Fibroblast of mammary gland (primary cell): ENCODE measurements at places on chromosomes 2 and 18.

GRCh38 chr18:58025733-58026132 is 18.3 kb upstream of the NEDD4L start:
- DNase-seq: peak; percentile 72

DNA sequence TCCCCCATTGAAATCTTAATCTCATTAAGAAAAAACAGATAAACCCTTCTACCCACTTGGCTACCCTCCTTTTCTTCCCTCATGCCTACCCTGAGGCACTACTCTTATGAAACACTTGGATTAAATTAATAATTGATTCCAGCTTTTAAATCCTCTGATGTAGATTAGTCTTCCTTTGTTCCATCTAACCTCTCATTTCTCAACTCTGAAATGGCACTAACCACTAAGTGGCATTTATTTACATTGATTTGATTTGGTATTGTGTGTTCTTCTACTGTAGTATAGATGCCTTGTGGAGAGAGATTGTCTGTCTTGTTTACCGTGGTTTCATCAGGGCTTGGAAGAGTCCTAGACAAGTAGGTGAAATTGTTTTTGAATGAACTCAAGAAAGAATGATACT is 26.7 kb downstream of the ITGA4 start:
- DNase-seq: no peak

- DNase-seq: no peak
Measured at GRCh38 chr2:235780401-235780800, 286.6 kb downstream of the AGAP1 start.

DNA sequence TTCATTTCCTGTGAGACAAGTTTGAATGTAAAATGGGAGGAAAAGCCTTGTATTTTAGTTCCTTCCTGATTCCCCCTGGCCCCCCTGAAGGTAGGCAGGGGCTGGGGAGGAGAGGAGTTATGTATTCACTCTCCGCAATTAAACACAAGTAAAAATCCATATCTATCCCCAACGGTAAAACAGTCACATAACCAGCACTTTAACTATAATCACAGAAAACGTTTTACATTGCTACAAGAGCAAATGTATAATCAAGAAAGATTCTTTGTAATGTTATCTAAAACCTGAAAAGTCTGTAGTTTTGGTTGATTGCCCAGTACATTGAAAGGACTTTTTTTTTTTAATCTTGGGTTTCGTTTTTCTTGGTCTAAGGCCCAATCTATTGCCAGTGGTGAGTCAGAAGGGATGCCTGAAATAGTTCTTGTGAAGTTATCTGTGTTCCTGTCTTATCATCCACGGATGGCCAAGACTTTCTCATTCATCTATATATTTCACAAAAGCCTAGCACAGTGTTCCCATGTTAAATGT is 34.5 kb upstream of the CCNYL1 start:
- DNase-seq: peak; percentile 73

- DNase-seq: no peak
Measured at GRCh38 chr2:61970807-61971556, 65.5 kb downstream of the COMMD1 start.

DNA sequence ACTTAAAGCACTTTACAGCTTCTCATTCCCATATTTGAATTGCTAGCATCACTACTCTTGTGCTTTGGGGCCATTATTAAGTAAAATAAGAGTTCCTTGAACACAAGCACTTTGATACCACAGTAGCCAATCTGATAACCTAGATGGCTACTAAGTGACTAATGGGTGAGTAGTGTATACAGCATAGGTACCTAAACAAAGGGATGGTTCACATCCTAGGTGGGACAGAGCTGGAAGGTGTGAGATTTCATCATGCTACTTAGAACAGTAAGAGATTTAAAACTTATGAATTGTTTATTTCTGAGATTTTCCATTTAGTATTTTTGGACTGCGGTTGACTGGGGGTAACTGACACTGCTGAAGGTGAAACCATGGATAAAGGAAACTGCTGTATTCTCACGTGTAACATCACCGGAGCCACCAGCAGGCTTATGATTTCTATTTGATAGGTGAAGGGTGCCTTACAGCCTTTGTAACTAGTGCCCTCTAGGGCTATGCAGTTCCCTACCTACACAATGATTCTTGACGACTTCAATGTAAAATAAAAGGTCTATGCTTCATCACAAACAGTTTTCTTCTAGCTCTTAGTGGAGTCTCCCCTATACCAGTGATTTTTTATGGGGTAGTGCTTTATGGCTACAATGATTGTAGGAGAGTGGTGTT is 22.1 kb upstream of the CRIM1 start:
- no peak for DNase-seq

DNA sequence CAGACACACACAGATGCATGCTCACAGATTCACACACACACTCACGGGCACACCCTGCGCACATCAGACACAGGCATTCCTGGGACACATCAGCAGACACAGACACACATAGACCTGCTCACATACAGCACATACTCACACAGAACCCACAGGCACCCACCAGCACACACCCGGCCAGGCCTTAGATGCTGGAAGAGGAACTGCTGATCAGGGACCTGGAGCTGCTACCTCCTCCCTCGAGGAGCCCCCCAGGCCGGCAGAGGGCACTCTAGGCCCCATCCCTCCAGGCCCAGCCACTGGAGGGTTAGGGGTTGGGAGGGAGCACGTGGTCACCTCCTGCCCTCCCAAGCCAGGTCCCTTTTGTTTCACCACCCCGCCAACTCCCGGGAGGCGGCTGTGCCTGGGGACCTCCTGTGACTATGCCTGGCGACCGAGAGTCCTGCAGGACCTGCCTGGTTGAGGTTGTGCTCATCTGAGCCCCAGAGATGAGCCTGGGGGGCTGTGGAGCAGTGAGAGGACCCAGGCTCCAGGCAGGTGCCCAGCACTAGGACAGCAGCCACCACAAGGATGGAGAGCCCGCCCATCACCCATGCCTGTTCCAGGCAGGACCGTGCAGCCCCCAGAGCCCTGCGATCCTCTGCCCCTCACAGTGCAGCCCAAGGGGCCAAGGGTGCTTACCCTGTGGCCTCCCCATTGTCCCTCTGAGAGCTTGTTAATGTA is 21.0 kb upstream of the PTMA start:
- DNase-seq: peak; percentile 46

GRCh38 chr2:160408173-160408958 is 85.2 kb downstream of the RBMS1 start:
- DNase-seq: no peak

GRCh38 chr2:239948100-239948881 is 76.9 kb downstream of the NDUFA10 start:
- DNase-seq: no peak

DNA sequence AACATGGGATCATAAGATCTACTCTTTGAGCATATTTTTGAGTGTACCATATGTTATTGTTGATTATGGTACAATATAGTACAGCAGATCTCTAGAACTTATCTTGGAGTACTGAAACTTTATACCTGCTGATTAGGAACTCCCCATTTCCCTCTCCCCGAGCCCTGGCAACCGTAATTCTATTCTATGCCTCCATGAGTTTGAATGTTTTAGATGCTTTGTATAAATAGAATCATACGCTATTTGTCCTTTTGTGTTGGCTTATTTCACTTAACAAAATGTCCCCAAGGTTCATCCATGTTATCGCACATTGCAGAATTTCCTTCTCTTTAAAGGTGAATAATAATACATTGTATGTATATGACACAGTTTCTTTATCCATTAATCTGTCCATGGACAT is 117.2 kb downstream of the PTPRM start:
- no peak for DNase-seq

DNA sequence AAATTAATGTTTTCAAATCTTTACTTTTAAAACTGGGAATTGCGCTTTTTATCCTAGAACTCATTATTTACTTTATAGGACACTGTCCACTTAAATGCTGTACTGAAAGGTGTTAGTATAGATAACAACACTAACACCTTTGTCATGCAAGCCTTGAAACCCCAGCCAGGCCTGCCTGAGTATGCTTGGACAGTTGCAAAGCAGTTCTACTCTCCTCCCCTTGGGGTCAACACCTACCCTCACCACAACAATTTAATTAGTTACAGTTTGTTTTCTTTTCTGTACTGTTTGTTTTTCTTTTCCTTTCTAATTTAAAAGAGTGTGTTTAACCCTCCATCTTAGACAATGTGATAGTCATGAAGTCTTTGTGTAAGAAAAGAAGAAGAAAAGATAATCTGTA is 18.9 kb upstream of the FAM98A start:
- DNase-seq: no peak

DNA sequence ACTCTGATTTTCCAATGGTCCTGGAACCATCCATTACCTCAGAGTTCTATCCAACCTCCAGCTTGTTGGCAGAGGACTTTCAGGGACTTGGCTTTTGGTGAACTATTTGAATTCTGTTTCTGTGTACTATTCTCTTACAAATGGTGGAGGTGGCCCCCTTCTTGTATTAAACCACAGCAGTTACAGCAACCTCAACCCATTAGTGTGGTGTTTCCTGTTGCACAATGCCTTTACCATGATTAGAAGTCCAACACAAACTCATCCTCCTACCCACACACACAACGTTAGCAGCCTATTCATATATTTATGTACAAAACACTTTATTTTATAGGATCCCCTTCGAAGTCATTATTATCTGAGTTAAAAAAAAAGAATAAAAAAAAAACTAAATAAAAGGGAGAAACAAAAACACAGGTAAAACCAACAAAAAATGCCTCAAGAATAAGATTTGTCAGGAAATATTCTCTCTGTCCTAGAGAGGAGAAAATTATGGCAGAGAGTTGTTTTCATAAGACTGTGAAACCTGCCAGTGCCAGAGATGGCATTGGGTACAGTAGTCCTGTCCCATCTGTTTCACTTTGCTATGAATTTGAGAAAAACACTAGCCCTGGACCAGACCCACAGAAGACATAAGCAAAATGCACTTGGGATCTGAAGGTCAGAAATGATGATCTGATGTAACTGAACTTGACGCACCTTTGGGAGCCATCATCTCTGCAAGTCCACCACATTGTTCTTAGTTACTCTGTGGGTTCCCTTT is 1896.0 kb upstream of the PIK3C3 start:
- DNase-seq: no peak

DNA sequence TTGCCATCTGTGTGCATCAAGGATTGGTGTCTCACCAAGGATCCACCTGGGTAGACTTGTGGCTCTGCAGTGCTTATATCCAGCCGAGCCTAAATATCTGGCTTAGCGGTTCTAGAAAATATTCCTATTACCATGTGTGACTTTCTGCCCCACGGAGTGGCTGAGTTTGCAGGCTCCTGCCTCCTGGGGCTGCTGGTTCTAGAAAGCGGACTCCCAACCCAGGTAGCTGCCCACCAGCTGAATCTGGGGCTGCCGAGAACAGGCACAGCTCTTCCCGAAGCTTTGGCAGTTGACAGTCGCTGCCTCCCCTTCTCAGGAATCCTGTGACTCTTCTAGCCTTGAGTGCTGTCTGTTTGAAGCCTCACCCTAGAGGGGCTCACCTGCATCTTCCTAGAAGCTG is 104.6 kb downstream of the TPGS2 start:
- DNase-seq: no peak

DNA sequence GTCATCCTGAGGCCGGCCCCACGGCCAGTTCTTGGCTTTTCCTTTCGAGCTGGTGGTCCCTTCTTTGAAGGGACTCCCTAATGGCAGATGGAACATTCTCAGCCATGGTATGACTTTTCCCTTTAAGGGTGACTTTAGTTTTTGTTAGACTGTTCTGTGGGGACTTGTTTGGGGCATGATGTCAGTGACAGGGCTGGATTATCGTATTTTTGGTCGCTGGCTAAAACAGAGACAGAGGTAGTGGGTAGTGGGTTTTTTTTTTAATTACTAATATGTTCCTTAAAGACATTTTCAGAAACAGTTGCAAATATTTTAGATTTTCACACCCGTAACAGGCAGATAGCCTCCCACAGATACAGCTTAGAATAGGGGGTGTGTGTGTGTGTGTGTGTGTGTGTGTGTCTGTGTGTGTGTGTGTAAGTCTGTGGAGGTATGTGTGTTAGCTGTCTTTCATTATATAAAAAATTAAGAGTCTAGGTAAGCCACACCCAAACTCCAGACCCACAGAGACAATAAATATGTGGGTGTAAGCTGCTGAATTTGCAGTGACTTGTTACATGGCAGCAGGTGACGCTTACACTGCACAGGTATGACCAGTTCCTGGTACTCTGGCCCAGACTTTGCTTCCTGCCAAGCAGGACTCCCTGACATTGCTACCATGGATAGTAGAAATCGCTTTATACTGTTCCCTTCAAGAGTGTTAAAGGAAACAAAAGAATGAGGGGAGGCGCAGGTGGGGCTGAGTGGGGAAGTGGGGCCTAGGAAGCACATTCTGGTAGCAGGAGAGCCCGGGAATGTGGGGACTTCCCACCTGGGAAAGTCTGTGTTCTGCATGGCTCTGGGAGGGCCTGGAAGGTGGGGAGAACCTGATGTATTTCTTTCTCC is 20.9 kb downstream of the NCK2 start:
- DNase-seq: no peak

GRCh38 chr2:38708900-38709566 is 42.1 kb downstream of the SRSF7 start:
- no peak for DNase-seq

DNA sequence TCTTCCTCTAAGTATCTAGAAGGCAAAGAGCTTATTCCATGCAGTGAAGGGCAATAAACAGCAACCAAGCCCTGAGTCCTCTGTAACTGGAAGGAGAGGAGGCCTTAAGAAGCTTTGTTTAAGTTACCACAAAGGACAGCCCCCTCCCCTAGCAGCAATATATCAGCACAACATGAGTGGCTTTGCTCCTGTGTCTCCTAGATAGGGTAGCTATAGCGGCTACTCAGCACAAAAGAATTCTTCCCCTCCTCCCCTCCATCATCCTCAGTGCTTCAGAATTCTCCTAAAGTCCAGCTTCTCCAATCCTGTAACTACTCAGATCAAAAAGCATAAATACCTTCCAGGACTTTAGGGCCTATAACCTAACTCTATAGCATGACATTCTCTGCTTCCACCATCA is 16.5 kb downstream of the SUMO1 start:
- no peak for DNase-seq

- DNase-seq: no peak
Measured at GRCh38 chr18:35137632-35138031, 96.4 kb downstream of the MAPRE2 start.

- no peak for DNase-seq
Measured at GRCh38 chr2:170236680-170237047, 58.7 kb downstream of the MYO3B start.

- DNase-seq: no peak
Measured at GRCh38 chr18:23239885-23240608, 104.8 kb downstream of the CABLES1 start.

DNA sequence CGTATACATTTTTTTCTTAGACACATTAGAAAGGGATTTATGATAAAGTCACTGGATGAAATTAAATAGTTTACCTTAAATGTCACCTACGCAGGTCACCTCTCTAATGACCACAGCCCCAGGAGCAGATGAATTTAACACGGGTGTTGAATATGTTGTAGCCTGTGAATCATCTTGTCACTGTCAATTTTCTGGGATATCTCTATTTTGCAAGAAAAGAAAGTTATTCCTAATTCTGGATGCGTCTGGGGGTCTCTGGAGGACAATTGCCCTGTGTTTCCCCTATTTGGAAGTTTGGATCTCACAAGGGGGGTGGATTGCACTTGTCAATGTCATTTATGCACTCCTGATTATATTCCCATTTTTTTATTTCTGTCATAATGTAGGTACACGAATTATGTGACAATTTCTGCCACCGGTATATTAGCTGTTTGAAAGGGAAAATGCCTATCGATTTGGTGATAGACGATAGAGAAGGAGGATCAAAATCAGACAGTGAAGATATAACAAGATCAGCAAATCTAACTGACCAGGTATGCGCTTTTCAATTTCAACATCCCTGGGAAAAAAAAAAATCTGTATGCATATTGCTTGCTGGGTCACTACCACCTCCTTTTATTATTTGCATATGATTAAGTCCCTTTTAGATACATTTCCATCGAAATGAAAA is 7.7 kb downstream of the MEIS1 start:
- DNase-seq: no peak
